ENCODE measurements at places on chromosomes 2 and 18.

- DNase-seq = no peak
These were observed 31.5 kb downstream of the SIX3 start for GRCh38 chr2:44972771-44973535.

DNA sequence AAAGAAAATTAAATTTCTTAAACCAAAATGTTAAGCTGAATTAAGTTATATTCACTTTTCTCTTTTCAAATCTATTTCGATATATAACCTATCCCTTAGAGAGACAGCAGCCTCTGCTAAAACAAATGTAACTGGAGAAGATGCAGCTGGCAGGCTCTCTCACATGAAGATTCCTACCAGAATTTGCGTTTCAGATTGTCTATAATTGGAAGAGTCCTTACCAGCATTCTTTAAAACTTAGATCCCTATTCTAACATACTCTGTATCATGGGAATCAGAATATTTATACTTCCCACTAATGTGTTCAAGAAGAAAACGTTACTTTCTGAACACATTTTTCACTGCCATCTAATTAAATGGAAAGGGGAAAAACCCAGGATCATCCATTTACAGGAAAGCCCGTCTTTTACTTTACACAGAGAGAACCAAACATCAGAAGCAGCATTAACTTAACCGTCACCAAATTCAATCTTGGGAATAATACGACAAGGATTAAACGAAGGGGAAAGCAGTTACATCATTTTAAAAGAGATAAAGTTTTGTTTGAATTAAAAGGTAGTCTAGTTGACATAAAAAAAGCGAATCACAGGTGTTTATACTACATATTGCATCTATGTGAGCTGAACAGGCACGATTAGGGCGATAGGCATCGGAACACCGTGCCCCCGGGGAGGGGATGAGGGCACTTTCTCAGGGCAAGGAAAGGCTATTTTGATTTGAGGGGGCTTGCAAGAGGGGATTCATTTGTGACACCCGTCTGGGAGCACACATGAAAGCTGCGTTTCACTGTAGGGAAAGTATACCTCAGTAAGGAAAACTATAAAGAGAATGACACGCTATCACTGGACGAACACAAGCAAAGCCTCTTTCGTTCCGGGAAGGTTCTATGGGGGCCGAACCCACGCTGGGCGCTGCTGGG is 1.3 kb downstream of the PTPN2 start:
- DNase-seq = no peak

DNA sequence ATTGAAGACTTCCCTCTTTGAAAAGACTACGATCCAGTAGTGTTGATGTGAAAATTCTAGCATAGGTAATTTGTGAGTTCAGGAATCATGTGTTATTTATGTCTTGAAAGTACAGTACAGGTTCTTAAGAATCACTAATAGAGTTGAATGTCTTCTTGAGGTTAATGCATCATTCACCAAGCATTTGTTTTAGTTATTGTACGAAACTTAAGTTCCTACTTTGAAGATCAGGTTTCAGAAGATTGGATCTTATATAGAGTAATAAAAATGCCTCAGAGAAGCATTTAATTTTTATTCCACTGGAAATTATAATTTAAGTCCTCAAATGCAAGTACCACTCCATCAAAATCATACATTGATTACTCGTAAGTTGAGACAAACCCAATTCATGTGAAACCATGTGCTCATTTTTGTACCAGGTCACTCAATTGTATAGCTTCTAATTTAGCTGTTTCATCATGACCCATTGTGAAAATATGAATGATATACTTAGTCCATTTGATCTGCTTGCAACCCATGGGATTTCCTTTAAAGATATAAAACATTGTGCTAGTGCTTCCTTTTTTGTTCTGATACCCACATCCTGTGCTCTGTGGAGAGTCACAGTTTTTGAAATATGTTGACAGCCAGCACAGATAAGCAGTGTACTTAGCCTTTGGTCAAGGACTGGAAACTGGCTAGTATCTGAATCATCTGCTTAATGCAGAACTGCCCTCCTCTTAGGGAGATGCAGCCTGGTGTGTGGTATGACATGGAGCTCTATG is 22.5 kb upstream of the RAB27B start:
- DNase-seq = peak; percentile 48

DNA sequence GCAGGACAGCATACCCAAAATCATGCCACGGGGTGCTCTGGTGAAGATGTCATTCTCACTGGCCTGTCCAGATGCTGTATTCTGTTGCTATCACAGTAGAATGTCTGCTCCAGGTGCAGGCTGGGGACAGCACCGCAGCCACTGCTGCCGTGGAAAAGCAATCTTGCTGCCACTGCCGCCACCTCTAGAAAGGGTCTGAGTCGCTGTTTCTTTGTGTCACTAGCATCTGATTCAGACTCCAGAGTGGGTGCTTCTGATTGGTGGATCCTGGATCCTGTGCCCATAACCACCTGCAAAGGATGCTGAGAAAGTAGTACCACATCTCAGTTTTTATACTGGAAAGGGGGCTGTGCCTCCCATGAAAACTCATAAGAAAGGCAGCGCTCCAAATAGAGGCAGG is 45.3 kb upstream of the CTLA4 start:
- DNase-seq = no peak

DNA sequence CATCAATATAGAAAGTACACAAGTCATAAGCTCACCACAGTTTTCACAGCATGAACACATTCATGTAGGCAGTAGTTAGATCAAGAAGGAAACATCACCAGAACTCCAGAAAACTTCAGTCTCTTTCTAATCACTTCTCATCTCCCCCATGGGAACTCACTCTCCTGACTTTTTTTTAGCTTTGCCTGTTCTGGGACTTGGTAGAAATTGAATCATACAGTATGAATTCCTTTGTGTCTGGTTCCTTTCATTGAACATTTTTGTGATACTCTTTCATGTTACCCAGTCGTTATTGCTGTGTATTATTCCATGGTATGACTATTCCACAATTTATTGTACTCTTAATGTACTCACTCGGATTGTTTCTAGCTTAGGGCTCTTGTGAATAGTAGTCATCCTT is 160.2 kb downstream of the TAF4B start:
- no peak for DNase-seq

GRCh38 chr18:36297417-36298125 is at the start of gene FHOD3:
TSS of gene FHOD3 (plus strand) at chr18:36297713. CDS start at chr18:36297836, 123 bp downstream.
- DNase-seq = no peak

- DNase-seq = no peak
These were observed 74.7 kb downstream of the LRP2 start for GRCh38 chr2:169287666-169288065.

- no peak for DNase-seq
These were observed 326.1 kb upstream of the HS6ST1 start for GRCh38 chr2:128644718-128645256.

- DNase-seq = peak; percentile 7
These were observed 38.1 kb upstream of the B4GALT6 start for GRCh38 chr18:31722369-31722957.

DNA sequence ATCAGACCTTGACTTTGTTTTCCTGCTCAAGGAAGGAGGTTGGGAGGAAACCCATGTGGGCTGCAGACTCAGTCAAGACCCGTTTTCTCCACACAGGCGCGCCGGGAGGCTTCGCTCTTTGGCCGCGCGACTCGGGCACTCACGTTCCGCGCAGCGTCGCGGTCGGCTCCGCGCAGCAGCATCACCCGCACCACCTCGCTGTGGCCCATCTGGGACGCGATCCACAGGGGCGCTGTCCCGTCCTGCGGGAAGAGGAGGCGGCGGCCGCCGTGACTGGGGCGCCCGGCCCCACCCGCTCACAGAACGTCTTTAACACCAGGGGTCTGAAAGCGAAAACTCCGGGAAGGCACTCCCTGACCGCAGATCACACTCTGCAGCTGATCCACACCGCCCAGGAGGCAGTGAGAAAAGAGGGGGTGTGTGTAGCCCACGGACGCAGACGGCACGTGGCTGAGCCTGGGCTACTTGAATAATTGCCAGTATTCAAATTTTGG is 33.1 kb upstream of the NPC1 start:
- DNase-seq = no peak

DNA sequence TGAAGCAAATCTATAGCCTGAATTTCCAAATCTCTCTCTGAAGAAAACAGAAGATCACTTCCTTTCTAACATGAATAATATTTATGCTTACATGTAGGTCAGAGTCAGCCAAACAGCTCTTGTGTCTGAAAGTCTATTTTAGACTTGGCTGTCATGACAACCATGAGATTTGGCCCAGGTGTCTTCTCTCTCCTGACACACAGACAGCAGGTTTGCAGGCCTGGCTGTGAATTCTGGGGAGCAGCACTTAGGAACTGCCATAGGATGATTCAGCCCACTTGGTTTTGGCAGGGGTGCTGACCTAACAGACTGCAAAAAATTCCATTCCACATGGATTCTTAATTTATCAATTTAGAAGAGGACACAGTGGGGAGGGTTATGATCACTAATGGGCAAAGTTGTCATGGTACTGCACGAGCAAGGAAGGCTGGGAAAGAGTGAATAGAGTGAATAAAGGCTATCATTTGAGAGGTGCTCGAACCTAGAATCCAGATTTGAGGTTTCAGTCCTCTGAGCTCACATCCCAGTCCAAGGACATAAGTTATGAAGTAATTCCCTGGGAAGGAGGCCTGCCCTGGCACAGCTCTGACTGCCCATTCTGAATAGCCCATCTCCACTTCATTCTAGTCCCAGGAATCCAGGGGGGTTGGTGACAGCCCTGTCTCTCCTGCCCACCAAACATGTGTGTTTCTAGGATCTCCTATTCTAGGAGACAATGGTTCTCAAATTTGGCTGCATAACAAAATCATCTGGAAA is 453.9 kb upstream of the TRIB2 start:
- no peak for DNase-seq

GRCh38 chr2:42652086-42652485 is 83.7 kb downstream of the MTA3 start:
- no peak for DNase-seq

Measured in AG09309 (cell line).